NCI-H1048 (cell line): ENCODE measurements at places on chromosomes 5 and 9.

- no peak for DNase-seq
These were observed 101.3 kb downstream of the FBXL7 start for GRCh38 chr5:15601274-15601673.

- no peak for DNase-seq
These were observed 93.3 kb downstream of the SVEP1 start for GRCh38 chr9:110486218-110486617.

DNA sequence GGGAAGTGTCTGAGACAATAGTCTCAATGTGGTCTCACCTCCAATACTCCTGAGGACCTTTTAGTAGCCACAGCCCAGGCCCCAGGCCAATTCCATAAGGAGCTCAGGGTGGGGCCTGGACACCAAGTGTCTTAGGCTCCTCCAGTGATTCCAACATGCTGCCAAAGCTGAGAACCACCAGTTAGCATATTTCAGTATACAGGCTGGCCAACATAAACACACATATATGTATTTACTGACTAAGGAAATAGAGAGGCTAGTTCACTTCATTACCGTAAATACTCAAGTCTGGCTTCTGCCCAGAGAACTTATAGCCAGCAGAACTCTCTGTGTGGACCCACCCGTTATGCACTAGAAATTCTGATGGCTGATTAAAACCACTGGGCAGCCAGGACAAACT is 24.1 kb downstream of the S1PR3 start:
- no peak for DNase-seq

DNA sequence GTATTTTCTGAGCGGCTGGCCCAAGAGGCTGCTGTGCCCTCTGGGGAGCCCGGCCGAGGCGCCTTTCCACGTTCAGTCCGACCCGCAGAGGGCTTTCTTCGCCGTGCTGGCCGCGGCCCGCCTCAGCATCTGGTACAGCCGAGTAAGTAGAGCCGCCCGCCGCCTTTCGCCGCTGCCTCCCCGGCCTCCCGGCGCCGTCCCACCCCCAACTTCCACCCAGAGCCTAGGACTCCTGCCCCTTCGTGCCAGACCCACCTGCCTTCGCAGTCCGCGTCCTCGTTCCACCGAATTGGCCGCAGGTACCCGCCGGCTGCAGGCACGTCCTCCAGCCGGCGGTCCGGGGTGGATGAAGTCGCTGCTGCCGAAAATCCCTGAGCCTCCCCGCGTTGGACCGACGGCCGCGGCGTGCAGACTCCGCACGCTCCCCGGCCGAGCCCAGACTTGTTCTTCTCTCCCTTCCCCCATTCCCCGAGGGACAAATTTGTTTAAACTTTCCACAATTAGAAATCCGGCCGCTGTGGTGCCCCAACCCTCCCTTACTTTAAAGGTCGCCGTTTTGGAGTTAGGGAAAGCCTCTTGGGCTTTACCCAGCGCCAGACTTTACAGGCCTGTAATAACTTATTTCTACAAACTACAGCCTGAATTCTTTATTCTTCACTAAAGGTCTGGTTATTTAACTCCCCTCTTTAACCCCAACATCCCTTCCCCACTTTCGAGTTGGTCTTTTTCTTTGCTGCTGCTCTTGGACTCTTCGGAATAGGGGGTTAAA is 589 bp downstream of the RIC1 start:
- no peak for DNase-seq

- no peak for DNase-seq
These were observed 21.7 kb upstream of the PCAT7 start for GRCh38 chr9:94533155-94533554.

DNA sequence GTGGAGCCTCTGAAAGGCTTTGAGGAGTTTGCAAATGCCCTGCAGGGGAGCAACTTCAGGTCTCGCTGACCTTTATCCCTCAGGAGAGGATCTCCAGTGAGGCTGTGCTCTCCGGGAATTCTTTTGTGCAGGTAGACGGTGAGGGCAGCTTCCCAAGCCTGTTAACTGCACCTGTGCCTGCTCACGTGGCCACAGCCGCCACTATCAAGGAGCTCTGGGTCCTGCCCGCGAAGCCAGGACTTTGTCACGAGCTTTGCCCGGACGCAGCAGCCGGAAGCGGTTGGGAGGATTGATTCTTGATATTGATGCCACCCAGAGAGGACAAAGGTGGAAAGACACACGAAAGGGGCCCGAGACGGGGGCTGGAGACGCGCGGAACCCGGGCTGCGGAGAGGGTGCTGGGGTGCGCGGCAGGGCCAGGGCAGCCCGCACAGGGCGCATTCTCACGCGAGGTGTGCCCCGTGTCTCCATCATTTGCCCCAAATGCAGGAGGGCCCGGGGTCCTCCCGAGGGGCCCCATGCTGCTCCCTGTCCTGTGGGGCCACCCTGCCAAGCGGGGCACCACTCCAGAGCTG is 18.2 kb downstream of the SLC9A3 start:
- no peak for DNase-seq

DNA sequence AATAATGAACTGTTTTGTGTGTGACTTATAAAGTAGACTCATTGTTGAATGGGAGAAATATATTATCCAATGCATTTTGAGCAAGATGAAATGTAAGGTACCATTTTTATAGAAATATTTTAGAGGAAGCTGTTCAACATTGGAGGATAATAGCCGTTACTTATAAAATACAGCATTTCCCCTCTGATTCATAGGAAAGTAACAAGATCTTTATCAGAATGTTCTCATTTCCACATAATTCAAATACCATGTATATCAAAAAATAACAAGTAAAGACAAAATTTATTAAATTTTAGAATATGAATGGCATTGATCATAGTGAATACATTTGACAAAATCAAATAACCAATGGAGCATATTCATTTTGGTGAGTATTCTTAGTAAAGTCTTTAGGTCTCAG is 346.7 kb upstream of the PTGER4 start:
- DNase-seq: no peak

DNA sequence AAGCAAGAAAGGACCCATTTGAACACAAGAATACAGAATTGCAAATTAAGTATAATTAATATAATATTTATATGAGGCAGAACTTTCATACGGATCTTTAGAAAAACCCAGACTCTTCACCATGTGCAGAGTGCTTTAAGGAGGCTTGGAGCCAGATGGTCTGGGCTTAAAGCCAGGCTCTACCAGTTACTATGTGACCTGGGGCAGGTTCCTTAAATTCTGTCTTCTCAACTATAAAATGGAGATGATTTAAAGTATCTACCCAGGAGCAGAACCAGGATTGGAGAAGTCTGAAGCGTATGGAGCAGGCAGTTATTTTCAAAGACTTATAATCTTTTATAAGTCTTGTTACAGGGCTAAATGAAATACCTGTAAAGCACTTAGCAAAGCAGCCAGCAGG is 202.1 kb downstream of the TSSK1B start:
- no peak for DNase-seq

- no peak for DNase-seq
These were observed 112.7 kb upstream of the IQGAP2 start for GRCh38 chr5:76290321-76290757.

DNA sequence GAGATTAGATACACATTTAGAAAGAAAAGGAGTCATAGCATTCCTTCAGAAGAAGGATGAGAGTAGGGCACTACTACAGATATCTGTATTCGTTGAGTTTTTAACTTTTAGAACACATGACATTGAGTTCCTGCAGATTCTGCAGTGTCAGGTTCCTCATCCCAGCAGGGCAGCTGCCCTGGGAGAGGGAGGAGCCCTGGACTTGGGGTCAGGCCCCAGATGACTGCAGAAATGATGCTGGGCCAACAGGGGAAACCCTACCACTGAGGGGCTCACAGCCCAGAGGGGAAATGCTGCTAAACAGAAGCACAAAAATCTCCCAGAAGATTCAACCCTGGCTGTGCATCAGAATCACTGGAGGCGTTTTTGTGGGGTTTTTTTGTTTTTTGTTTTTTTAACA is 68.9 kb upstream of the TAF1L start:
- DNase-seq: no peak

GRCh38 chr9:36945999-36946398 is 88.1 kb downstream of the PAX5 start:
- no peak for DNase-seq

DNA sequence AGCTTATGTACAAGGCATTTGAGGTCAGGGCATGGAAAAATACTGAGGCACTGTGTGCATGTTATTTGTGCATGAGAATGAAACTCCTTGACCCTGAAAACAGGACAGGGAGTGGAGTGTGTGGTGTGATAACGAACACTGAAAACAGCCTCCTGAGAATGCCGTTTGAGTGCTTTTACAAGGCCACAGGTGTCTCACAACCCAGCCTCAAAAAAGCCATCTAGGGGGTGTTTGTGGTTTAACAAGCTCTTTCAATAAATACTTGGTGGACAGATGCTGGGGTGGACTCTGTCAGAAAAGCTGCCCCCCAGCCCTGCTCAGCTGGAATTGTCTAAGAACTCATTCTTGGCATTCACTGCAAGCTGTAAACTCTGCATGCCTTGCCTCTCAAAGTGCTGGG is 94.0 kb upstream of the SLC25A48 start:
- DNase-seq: no peak

GRCh38 chr9:97475059-97475458 is 26.4 kb upstream of the TMOD1 start:
- DNase-seq: no peak

DNA sequence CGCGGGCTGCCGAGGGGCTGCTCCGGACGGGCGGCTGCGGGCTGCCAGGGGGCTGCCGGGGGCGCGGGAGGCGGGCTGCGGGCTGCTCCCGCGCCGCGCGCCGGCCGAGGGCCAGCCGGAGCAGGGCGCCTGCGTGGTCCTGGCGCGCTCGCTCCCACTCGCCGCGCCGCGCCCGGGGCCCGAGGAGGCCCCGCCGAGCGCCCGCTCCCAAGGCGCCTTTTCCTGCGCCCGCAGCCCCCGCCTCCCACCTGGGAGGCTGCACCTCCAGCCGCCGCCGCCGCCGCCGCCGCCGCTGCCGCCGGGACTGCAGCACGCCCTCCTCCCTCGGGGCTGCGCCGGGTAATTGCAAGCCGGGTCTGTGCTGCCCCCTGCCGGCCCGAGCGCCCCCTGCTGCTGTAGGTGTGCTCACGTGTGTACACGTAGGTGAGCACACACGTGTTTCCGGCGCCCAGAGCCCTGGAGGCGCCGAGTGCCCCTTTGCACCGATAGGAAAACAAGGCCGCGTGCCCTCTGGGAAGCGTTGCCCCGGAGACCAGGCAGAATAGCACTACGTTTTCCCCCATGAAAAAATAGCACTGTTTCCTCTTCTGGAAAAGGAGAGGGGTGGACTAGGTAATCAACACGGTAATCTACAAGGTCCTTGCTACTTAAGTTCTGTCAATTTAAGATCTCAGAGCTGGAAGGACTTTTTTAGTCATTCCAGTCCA is at the start of gene EPB41L4B:
EPB41L4B (minus strand) TSS at position 318 of the 707 bp plus-strand sequence. CDS start 613 bp downstream, outside the sequence.
- peak; percentile 82 for DNase-seq

DNA sequence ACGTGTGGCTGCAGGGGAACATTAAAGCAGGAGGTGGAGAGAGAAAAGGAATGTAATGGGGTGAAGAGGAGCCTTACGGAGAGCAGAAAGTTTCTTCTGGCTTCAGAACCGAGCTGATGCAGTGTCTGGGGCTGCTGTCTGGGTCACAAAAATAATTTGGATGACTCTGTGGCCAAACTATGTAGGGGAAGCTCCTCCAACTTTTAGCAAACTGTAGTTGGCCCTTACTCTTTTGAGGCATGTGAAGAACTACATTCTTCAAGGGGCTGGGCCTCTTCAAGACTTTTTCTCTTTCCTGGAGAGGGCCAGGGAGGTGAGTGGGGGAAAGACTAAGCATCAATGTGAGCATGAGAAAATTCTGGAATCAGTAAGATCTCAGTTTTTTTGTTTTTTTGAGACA is 31.9 kb upstream of the SPARC start:
- no peak for DNase-seq

- DNase-seq: no peak
These were observed 496.8 kb downstream of the MAT2B start for GRCh38 chr5:164002214-164002613.

DNA sequence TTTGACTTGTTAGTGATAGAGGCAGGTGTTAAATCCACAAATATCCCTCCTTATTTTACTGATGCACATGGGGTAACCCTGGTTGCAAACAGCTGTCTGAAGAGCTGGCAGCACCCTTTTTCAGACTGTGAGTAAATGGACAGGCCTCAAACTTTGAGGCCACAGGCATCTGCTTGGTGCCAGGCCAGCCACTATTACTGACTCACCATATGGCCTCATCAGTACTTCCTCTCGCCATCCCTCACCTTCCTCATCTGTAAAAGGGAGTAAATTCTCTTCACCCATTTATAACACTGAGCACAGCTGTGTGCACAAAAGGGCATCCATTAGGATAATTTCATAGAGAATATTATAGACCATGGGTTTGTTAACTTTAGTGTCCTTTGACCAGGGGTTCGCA is 11.9 kb upstream of the TNIP1 start:
- no peak for DNase-seq

DNA sequence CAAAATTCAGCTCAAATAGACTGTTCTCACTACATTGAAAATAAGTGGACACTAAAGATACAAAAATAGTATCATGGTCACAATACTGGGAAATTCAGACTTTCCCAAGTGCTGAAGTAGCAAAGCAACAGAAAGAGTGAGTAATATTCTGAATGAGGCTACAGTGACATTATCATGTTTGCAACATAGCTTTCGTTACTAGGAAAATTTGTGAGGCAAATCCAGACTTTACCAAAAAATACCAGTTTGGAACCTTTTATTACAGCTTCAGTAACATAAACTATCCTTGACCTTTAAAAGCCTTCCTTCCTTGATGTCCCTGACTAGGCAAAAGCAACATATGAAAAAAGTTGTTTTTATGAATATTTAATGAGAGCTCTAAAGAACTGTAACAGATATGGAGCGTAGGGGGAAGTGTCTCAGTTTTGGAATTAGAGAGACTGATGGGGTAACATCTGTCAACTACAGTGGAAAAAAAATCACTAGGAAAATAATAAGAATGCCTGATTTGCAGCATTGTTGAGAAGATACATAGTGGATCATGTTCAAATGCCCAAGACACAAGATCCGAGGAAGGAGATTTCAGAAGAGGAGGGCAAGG is 312.9 kb downstream of the ADGRV1 start:
- no peak for DNase-seq

- DNase-seq: no peak
These were observed 665.1 kb upstream of the COX7C start for GRCh38 chr5:85952680-85953079.

DNA sequence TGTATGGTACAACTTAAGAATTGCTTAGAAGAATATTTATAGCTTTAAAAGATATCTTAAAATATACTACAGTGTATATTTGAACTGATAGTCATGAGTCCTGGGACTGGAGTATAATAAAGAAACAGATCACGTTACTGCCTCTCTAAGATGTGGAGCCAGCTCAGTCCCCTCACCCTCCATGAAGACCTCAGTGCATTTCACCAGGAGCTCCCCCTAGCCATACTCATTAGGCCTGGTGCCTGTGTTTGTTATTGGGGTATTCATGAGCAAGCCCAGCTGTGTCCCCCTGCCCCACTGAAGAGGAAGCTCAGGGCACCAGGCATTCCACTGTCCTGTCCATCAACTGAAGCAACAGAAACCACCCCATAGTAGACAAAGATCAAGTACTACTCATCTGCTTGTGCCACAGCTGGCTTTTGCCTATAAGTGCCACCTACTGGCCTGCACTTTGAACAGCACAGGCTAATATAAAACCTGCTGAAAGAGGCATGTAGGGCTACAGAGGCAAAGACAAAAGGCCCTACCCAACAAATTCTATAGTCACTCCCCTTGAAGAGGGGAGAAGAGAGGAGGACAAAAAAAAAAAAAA is 850.2 kb upstream of the NUDT12 start:
- DNase-seq: no peak

- no peak for DNase-seq
These were observed 818.6 kb downstream of the CDH18 start for GRCh38 chr5:19169426-19169825.
